PC-3 (cell line): ENCODE measurements at places on chromosomes 5 and 9.

- no peak for DNase-seq
These were observed 351.2 kb downstream of the SH3GL2 start for GRCh38 chr9:17930071-17930470.

DNA sequence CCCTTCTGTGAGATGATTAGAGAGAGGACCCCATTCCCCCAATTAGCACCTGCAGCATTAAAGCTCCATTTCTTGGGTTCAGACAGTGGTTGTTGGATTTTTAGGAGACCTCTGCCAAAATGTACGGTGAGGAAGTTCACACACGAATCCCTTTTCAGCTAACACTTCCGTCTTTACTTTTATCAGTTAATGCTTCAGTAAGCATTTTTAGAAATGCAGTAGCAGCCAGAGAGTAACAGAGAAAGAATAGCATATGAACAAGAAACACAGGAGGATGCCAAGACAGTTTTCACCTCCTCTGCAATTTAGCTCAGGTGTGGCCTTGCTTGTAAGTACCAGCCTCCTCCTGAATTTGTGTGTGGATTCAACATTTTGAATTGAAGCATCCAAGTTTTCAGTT, 312.9 kb downstream of the ISL1 start:
- no peak for DNase-seq

- DNase-seq, result no peak
These were observed 53.0 kb downstream of the TEK start for GRCh38 chr9:27162045-27162444.

- no peak for DNase-seq
These were observed 90.1 kb downstream of the ADAMTS6 start for GRCh38 chr5:65391591-65391990.

DNA sequence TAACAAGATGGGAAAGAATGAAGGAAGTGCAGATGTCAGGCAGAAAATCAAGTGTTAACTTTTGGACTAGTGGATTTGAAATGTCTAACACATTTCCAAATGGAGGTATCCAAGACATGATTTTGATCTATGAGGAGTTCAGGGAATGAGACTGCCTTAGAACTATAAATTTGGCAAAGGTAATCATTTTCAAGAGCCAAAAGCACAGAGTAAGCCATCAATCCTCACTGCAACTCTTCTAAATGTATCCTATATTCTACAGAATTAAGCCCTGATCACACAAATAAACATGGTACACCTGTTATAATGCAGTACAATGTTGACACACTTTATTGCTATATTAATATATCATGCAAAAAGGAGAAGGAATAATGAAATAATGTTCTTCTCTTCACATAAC, 55.6 kb downstream of the SETX start:
- no peak for DNase-seq

DNA sequence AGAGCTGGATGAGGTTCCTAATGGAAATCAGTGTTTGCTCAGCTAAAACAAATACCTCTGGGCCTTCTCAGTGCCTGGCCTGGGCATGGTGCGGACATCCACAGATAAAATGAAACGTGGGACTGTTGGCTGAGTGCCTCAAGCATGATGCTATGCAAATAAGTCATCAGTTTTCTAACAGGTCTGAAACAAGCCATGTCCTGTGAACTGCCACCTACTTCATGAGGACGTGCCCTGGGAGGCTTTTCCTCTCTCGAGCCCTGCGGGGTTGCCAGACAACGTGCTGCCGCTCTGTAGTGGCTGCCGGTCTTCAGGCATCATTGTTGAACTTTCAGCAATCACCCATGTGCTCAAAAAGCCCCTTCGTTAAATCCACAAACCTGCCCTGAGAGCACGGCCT, 240.4 kb upstream of the IRX2 start:
- no peak for DNase-seq

DNA sequence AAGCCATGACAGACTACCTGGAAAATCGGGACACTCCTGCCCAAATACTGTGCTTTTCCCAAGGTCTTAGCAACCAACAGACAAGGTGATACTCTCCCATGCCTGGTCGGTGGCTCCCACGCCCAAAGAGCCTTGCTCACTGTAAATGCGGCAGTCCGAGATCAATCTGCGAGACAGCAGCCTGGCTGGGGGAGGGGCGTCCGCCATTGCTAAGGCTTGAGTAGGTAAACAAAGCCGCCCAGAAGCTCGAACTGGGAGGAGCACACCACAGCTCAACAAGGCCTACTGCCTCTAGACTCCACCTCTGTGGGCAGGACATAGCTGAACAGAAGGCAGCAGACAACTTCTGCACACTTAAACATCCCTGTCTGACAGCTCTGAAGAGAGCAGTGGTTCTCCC, 272.1 kb upstream of the CCNG1 start:
- no peak for DNase-seq
